Left renal cortex interstitium (tissue), 4 donors: ENCODE measurements at places on chromosomes 13 and 19.

- DNase-seq: no peak
Measured at GRCh38 chr13:37956536-37956935, 87.0 kb upstream of the TRPC4 start.

GRCh38 chr19:4115818-4116385 lies 8.0 kb downstream of the MAP2K2 start:
- no peak for DNase-seq

- no peak for DNase-seq
Measured at GRCh38 chr19:18046059-18046718, 38.2 kb downstream of the ARRDC2 start.

DNA sequence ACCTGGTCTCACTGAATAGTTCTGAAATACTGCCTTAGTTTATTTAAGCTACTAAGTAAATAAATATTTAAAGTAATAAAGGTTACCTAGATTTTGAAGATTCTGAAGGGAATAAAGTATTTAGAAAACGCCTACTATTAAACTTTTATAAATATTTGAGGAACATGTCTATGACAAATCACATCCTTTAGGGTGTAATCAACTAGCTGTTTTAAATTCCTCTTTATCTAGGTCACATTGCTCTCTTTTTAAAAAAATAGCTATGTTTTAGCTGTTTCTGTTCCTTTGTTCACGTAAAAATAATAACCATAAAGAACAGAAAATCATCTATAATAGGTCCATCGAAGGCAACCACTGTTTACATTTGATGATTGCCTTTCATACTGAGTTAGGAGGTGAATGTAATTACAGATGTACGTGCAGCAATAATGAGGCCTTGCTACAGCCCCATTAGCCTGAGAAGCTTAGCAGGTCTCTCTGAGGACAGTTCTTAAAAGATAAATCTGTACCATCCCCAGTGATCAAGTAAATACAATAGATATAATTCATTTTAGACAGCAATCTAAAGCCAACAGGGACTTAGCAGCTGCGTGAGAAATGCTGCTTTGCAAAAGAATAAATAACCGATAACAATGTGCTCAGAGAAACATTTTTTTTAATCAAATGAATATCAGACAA lies 449.5 kb downstream of the LIG4 start:
- DNase-seq: no peak

GRCh38 chr13:30142486-30143211 lies 164.7 kb downstream of the KATNAL1 start:
- peak; percentile 26 for DNase-seq

DNA sequence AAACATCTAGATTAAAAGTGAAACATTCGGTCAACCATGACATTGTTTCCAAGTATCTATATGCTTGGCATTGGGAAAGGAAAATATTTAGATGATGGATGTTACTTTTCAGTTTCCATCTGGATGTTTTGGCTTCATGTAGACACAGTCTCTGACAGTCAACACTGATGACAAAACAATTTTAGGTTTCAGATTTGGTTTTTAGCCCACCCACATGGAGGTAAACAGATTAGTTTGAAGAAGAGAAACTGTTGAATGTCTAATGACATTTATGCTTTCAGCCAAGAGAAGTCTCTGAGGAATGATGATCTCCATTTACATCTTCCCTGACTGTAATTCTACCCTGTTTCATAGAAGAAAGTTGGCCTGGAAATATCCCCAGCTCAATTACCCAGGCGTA lies 379.1 kb downstream of the SLITRK6 start:
- no peak for DNase-seq

DNA sequence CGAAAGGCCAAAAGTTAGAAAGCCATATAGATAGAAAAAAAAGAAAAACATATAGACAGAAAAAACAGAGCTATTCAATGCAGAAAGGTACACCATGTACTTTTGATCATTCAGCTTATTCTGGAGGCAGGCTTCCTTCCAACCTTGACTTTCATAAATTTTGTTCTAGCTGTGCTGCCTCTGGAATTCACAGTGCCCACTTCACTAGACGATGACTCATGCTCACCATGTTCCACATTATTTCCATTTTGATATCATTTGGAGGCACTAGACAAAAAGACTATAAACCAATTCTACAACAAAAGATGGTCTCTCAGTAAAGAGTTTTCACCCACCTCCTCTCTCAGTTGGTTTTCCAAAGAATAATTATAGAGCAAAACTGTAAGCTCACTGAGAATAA lies 229.0 kb upstream of the IPO5 start:
- DNase-seq: no peak

GRCh38 chr19:7533281-7533885 lies 2.1 kb upstream of the PNPLA6 start:
- no peak for DNase-seq

- no peak for DNase-seq
Measured at GRCh38 chr13:108360139-108360538, 90.6 kb downstream of the TNFSF13B start.

- peak; percentile 70 for DNase-seq
Measured at GRCh38 chr19:47296036-47296435, 13.6 kb upstream of the C5AR1 start.

- DNase-seq: no peak
Measured at GRCh38 chr19:43651758-43652545, 12.3 kb upstream of the CADM4 start.

DNA sequence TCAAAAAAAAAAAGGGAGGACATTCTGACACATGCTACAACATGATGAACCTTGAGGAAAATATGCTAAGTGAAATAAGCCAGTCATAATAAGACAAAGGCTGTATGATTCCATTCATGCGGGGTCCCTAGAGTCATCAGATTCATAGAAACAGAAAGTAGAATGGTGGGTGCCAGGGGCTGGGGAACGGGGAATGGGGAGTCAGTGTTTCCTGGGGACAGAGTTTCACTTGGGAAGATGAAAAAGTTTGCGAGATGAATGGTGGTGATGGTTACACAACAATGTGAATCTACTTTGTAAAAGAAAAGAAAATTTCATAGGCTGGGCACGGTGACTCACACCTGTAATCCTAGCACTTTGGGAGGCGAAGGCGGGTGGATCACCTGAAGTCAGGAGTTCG lies 6.1 kb upstream of the CLEC4G start:
- no peak for DNase-seq

GRCh38 chr13:34577051-34577450 lies 365.0 kb upstream of the NBEA start:
- DNase-seq: no peak

DNA sequence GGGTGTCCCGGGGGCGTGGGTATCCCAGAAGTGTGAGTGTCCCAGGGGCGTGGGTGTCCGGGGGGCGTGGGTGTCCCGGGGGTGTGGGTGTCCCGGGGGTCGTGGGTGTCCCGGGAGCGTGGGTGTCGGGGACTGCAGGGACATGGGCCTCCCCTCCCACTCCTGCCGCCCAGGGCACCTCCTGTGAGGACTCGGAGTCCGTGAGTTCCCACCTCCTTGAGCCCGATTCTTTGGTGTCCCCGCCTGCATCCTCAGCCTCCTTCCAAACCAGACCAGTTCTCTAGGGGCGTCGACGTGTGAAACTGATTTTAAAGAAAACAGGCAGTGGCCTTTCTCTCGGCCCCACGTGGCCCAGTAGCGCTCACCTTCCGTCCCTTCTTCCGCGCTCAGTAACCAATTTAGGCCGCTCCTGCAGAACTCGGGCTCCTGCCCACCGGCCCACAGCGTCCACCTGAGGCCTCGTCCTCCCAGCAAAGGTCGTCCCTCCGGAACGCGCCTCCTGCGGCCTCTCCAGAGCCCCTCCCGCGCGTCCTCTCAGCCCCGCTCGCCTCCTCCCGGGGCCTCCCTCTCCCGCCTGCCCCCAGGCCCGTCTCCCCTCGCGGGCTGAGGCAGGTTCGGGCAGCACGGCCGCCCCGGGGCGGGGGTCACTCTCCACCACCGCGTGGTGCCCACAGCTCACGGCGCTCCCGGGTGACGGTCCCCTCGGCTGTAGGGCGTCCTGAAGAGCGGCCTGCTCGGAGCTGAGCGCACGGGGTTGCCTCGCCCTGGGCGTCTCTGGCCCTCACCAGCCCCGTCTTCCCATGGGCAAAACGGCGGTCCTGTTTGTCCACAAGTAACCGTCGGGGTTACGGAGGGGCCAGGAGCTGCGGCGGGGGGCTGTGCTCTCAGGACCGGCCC lies 3.8 kb downstream of the F7 start:
- DNase-seq: no peak

DNA sequence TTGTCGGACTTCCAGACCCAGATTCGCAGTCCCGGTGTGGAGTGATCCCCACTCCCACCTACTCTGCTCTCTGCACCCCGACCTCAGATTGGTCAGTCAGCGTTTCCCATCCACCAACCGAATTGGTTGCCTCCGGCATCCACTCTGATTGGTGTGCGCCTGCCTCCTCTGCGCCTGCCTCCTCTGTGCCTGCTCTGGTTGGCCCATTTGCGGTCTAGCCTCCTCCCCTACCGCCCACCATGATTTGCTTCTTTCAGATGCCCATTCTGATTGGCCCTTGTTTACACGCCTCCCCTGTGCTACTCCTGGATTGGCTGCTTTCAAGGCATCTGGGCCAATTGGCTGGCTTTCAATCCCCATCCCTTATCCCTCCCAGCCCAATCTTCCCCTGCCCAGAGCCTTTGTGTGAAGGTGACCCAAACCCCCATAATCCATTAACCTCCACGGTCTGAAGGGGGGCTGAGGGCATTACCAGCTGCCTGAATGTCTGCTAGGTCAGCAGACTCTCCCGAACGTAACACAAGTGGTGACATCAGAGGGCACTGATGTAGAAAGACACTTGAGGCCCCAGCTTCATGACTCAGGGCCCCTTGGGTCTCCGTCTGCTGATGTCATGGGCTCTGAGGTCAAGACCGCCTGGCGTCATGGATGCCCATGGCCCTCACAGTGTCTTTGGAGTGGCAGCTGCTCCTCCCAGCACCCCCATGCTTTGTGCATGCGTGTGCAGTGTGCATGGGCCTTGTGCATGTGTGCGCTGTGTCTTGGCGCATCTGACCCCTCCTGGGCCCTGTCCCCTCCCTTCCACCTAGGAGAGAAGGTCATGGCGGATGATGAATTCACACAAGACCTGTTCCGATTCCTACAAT lies 80.4 kb downstream of the MAP4K1 start:
- no peak for DNase-seq

DNA sequence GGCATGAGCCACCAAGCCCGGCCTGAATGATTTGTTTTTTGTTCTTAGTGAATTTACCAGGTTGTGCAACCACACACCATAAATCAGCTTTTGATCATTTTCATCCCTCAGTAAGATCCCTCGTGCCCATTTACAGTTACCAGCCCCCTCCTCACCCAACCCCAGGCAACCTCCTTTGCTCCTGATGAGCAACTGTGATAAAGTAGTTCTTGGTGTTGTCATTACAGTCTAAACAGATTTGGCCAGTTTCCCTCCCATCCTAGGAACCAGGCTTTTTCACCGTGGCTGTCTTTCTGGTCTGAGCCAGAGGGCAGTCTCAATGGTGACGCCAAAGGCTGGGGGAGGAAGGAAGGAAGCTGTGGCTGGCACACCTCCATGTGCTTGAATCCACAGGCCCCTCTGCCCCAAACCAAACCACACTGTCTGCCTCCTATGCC lies 61.2 kb upstream of the WDFY2 start:
- DNase-seq: no peak

- no peak for DNase-seq
Measured at GRCh38 chr13:23289917-23290357, 109.2 kb downstream of the SGCG start.

- no peak for DNase-seq
Measured at GRCh38 chr19:3849092-3849491, 19.7 kb downstream of the ZFR2 start.

- no peak for DNase-seq
Measured at GRCh38 chr13:71869274-71869673, 2.3 kb upstream of the DACH1 start.

- DNase-seq: no peak
Measured at GRCh38 chr19:15293781-15294491, 38.4 kb downstream of the BRD4 start.

DNA sequence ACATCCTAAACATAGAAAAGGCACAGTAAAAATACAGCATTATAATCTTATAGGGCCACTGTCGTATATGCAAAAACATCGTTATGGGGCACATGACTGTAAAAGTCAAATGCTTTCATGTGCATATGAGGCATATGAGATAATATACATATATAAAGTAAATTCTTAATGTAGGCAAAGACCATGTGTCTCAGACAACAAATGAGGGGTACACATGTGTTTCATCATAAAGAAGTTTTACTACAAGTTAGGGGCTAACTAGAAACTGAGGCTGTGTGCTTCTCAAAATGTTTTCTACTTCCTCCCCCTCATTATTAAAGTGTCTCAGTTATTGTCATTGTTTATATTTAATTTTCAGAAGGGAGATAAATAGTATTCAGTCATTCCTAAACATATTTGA lies 309.6 kb downstream of the SHISA2 start:
- no peak for DNase-seq
